ENCODE measurements at places on chromosomes 6 and 20.

GRCh38 chr20:1897541-1897940 lies 2.3 kb downstream of the SIRPA start:
- no peak for DNase-seq

- DNase-seq = no peak
Measured at GRCh38 chr6:36577301-36577700, 16.9 kb upstream of the SRSF3 start.

DNA sequence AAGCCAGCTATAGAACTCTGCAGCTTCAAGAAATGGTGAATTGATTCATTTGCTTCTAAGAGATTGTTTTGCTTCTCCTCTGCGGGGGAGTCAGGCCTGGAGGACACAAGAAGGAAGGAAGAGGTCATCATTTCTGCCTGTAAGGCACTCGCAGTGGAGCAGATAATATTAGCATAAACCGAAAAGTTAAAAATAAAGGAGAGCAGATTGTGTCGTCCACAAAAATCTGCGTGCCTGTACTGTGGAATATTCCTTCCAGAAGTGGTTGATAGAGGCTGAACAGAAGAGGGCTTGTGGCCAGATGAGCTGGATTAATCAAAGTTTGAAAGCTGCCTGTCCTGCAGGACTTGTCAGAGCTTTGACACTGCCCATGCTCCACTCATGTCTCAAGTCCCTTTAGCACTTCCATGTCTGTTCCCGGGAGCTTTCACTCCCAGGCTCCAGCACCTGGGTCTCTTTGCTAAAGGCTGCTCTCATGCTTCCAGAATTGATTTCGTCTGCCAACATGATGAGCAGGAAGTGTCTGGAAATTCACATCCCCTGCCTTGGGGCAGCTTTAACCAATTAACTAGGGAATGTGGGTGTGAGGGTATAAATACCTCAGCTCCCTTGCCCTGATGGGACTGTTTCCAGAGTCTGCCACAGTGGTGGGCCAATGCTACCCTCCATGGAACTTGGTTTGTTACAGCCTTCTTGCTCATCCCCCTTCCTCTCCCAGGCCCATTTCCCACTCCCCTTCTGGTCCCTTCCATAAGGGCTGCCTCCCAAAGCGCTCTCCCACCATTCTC lies 65.1 kb upstream of the STX16 start:
- no peak for DNase-seq

- DNase-seq = no peak
Measured at GRCh38 chr6:164087211-164087610, 672.7 kb downstream of the QKI start.

GRCh38 chr6:124917769-124918168 lies 44.5 kb upstream of the RNF217 start:
- no peak for DNase-seq

DNA sequence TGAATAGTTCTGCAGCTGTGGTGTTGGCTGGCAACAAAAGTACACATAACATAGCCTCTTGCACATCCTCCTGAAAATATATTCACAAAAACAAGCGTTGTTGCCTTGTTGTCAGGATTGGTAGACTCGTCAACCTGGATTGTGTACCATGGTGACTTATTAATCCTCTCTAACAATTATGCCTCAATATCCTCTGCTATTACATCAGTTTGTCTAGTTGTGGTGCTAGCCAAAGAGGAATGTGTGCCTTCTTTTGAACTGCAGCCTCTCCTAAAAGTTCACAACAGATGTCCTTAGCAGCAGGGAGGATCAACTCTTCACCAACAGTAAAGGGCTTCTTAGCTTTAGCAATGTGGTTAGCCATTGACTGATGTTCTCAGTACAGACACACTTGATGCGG lies 3.6 kb upstream of the SF3B5 start:
- no peak for DNase-seq

Data from activated T-cell treated with anti-CD3 and anti-CD28 coated beads, Interleukin-2, amount 50 U/mL, for 4 hours (primary cell).